ENCODE measurements at places on chromosomes 1 and 21.
A peak's percentile ranks its signal among the peaks of the same experiment; 100 is the strongest.

- peak; percentile 47 for DNase-seq
Observed at GRCh38 chr1:17635811-17636210, 96.3 kb downstream of the ARHGEF10L start.

DNA sequence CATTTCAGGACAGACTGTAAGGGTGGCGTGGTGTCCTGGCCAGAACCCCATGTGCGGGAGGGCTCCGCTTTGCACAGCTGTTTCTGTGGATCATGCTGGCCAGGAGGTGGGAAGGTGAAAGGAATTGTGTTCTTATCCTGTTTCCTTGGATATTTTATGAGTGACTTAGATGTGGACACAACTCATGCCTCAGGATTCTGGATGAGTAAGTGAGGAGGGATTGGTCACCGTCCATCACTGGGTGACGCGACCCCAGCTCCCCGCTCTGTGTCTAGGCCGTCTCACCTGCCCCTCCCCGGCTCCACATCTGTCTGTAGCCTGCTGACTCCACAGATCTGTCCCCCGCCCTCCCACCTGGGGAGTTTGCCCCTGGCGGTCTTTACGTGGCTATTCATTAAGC lies 48.8 kb downstream of the PIK3CD start:
- no peak for DNase-seq

DNA sequence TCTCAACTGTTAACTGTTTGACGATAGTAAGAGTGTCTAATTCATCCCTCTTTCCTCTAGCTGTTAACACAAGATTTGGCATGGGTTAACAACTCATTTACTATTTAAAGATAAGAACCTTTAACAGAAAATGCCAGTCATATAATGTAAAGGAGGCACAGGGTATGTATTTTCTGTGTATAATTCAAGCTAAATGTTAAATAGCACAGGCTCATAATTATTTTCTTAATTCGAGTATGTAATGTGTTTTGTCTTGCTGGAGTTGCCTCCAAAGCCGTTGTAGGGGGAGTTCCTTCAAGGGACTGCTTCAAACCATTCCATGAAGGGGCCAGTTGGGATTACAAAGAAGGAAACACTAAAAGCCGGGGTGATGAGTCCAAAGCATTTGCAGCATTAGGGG lies 111.5 kb downstream of the NCAM2 start:
- no peak for DNase-seq

DNA sequence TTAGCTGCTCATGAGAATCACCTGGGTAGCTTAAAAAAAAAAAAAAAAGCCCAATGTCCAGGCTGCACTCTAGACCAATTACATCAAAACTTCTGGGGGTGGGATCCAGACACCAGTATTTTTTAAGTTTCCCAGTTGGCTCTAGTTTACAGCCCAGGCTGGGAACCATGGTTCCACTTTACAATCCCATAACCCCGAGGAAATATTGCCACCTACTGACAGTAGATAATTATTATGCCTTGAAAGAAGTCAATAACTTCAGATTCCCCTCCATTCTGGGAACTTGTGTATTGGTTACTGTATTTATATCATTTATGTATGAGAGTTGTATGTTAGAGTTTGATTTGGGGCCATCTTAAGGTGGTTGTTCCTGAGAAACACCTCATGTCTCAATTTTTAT lies 100.2 kb downstream of the SPATA46 start:
- no peak for DNase-seq

DNA sequence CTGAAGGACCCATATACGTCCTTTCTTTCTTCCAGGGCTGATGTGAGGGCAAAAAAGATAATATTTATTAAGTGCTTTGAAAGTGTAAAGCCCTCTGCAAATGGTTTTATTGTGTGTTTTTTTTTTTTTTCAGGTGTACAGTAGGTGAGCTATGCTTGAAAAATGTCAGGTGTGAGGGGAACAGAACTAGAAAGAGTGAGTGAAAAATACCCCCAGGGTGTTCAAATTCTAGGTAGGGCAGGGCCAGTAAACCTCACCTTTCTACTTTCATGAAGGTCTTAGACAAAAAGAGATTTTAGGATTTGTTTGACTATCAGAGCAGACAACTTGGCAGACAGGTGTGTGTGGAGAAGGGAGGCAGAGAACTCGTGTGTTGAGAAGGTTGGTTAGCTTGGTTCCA lies 51.3 kb downstream of the ARHGEF11 start:
- no peak for DNase-seq

- no peak for DNase-seq
Observed at GRCh38 chr1:25031601-25031965, 101.5 kb upstream of the RUNX3 start.

DNA sequence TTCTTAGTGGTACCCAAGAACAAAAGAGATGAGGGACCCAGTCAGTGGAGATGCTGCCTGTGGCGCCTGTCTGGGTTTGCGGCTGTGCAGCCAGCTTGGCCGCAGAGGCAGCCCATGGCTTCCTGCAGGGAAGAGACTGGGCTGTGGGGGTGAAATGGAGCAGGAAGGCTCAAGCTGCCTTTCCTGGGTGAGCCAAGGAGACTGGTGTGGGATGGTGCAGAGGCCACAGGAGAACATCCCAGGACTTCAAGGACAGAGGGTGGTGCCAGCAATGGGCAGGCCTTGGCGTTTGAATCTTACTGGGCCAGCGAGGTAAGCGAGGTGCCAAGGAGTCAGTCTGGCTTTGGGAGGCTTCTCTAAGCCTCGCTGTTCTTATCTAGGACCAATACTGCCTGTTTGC lies 26.4 kb downstream of the KCNA10 start:
- DNase-seq: no peak

- DNase-seq: no peak
Observed at GRCh38 chr1:60108196-60108595, 34.6 kb upstream of the C1orf87 start.

DNA sequence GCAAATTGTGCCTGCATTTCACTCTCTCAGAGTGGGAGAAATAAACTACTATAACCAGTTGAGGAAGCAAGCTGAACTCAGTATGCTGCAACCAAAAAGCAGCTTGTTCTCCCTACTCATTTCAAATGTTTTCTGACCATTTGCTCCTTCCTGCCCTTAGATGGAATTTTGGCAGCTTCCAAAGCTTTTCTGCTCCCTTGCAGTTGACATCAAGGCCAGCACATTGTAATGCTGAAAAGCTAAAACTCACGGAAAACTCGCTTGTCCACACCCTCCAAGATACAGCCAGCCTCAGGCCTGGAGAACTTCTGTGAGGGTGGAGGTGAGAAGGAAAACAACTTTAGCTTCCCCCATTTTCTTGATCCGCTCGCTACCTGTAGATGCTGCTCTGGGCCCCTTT lies 5.0 kb upstream of the CHML start:
- DNase-seq: no peak

DNA sequence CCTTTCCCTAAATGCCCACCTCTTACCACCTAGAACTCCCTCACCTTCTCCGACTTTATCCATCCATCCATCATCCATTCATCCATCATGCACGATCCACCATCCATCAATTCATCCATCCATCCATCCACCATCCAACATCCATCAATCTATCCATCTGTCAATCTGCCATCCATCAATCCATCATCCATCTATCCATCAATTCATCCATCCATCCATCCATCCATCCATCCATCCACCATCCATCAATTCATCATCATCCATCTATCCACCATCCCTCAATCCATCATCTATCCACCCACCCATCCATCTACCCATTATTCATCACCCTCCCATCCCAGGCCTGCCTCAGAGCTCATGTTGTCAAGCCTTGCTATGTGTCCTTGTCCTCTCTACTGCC lies 34.5 kb downstream of the WNT3A start:
- no peak for DNase-seq

DNA sequence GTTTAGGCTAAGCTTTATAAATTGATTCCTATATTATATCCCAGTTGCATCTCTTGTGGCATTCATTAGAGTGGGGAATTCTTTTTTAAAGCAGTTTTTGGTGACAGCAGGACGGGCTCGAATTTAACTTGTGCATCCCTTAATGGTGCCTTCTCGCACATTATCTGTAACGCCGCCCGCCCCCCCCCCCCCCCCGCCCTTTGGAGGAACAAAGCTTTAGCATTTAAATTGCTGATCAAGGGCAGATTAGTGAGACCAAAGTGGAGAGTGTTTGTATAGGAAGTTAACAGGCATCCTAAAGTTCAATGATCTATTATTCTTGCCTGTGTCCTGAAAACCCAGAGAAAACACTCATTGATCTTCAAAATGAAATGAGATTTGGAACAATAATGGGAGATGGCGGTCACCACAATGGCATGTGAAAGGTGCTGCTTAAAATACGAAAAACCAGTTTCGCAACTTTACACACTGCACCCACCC lies 2.2 kb downstream of the LMO4 start:
- DNase-seq: no peak

DNA sequence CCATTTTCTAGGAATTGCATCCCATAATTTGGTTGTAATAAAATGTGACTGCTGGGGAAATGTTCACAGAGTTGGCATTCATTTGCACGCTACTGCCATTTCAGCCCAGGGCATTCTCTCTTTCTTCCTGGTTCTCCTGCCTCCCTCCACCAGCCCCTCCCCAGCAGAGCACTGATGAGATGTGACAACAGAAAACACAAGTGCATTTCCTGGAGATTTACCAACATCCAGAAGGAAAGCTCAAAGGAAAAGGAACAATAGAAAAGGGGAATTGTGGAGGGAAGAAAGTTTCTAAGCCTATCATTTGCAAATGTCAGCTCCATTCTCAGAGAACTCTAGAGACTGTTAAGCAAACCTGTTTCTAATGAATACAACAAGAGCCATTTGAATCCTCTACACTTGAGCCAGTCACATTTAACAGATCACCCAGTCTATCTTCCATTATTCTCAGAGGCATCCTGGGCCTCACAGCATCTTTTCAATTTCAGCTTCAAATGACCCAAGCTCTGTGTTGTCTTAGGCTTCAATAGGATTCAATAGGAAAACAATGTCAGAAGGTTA lies 395.6 kb upstream of the PBX1 start:
- no peak for DNase-seq

- DNase-seq: no peak
Observed at GRCh38 chr21:15243406-15243805, 178.6 kb upstream of the NRIP1 start.

- DNase-seq: no peak
Observed at GRCh38 chr1:93601686-93602085, 80.0 kb downstream of the BCAR3 start.

- no peak for DNase-seq
Observed at GRCh38 chr1:28885472-28885877, 28.9 kb upstream of the EPB41 start.

GRCh38 chr1:11648732-11649158 lies 5.5 kb downstream of the FBXO2 start:
- peak; percentile 44 for DNase-seq

DNA sequence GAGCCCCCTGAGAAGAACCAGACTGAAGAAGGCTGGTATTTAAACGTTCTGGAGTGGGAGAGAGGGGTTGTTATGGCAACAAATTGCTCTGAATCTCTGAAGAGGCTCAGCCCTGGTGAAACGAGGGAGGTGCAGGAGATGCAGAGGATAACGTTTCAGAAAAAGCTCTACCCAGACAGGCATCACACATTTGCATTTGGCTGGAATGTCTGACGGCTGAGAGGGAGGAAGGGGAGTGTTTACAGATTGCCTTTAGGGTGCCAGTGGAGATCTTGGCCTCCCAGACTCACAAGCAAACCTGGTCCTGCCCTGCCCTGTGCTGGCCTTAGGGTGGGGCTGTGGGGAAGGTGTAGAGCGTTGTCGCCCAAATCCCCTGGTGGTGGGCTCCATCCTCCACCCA lies 169.0 kb upstream of the AJAP1 start:
- no peak for DNase-seq

Measured in C1 segment of cervical spinal cord (tissue), 14 donors.